ENCODE measurements at places on chromosomes 1 and 21.

- no peak for DNase-seq
Measured at GRCh38 chr1:31399976-31400375, 13.0 kb upstream of the SERINC2 start.

- DNase-seq, result no peak
Measured at GRCh38 chr1:208369658-208370057, 125.5 kb upstream of the PLXNA2 start.

DNA sequence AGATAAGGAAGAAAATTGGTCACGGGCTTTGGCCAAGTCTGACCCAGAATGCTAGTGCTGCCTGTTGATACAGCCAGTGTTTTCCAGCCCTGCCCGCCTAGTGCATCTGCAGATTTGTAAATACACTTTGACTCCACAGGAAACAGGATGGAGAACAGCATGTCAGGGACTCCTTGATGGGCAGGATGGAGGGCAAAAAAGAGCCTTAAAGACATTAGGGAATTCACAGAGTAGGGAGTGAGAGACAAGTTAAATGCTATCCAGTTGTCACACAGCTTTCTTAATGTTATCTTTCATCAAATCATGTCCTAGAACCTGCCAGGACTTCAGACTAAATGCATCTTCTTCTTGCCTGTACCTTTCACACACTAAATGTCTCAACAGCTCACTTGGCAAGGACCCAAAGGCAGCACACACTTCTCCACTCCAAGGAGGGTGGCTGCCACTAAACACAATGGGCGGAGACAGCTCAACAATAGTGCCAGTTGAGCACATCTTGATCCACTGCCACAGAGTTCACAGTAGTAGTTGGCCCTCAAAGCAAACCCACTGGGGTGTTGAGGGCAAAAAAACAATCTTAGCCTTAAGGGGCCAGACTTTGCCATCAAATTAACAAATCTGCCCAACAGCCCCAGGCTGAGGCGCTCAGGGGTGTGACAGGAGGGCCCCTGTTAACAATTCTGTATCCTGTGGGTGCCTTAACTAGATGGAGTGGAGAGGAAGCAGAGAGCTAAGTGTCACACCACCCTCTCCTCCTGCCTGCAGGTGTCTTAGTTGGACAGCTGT is 2.7 kb downstream of the HIVEP3 start:
- no peak for DNase-seq

DNA sequence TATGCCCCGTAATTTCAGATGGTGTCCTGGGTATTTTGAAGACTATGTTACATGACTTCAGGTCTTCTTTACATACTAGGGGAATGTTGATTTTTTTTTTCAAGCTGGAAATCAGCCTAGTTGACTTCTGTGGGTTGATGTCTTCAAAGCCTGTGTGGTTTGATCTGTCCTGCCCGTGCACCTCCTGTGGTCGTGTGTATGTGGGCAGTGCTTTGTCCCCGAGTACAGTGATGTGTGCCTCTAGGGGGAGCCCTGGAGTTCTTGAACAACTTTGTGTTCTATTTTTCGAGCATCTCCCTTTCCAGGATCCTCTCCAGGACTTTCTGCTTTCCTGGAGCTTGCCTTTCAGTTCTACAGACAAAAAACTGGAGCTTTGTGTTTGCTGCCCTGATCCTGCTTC is 28.9 kb downstream of the OBSCN start:
- no peak for DNase-seq

GRCh38 chr21:26473471-26473870 is 99.6 kb downstream of the CYYR1 start:
- DNase-seq, result no peak

DNA sequence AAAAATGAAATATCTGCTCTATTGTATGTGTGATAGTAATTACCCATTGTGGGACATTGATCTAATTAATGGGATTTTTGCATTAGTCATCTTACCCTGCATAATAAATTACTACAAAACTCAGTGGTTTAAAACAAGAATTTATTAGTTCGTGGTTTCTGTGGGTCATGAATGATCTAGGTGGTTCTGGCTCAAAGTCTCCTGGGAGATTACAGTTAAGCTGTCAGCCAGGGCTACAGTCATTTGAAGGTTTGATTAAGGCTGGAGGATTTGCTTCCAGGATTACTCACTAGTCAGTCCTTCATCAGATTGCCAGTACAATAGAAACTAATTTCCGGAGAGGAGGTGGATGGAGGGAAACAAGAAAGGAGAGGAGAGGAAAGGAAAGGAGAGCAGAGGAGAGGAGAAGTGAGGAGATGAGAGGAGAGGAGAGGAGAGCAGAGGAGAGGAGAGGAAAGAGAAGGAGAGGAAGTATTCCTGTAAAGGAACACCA is 60.4 kb upstream of the TNFSF4 start:
- DNase-seq, result no peak

- DNase-seq, result no peak
Measured at GRCh38 chr1:21867451-21867996, 55.5 kb downstream of the LDLRAD2 start.

GRCh38 chr1:3904006-3904842 is 4.2 kb upstream of the C1orf174 start:
- DNase-seq, result no peak

DNA sequence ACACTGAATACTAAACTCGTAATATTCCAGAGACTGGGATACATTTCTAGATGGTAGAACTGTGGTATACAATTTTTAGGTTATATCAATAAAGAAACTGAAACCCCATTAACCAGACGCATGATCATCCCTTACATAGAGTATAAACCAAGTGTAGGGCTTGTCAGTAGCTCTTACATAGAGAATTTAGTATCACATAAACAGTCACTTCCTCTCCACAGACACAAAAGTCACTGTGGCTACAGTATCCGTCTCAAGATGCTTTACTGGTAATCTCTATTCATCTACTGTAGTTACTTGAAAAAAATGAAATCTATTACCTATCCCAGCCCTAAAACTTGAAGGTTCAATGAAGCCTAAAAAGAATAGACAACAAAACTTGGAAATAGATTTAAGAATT is 252.3 kb upstream of the TMPRSS15 start:
- DNase-seq, result no peak

DNA sequence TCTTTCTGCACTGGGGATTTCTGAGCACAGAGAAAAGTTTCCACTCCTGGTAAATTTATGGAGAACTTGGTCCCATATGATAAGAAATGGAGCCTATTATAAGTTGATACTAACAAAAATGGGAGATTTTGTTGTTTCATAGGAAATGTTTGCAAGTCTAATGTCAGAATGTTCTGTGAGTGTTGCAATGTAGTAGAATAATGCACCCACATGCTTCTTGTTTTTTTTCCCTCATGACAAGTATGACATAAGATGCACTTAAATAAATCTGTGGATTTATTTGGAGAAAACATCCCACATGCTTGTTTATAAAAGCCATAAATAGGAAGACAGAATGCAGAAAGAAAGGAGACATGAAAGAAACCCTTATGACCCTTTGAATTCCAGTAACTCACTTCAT is 50.8 kb upstream of the KCNJ6 start:
- DNase-seq, result no peak

DNA sequence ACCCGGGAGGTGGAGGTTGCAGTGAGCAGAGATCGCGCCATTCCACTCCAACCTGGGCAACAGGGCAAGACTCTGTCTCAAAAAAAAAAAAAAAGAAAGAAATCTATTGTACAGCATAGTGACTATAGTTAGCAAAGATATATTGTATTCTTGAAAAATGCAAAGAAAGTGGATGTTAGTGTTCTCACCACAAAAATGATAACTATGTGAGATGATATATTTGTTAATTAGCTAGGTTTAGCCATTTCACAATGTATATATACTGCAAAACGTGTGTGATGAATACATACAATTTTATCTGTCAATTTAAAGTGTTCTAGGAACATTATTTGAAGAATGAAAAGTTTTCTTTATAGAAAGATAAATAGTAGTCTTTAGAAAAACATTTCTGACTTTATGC is 179.9 kb downstream of the AK5 start:
- DNase-seq, result no peak

DNA sequence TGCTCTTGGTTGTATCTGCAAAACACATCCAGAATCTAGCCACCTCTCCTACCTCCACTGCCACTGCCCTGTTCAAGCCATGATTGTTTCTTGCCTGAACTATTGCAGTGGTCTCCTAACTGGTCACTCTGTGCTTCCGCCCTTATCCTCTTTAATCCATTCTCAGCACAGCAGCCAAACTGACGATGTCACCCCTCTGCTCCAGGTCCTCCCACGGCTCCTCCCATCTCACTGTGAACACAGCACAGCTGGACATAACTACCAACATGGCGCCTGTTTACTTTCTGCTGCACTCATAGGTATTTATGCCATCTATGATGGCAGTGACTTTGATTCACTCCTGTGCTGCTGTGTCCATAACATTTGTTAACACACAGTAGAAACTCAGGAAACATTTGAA is 406.7 kb downstream of the DISC1 start:
- DNase-seq, result no peak

GRCh38 chr1:11784993-11785769 is 20.6 kb downstream of the MTHFR start:
- no peak for DNase-seq

DNA sequence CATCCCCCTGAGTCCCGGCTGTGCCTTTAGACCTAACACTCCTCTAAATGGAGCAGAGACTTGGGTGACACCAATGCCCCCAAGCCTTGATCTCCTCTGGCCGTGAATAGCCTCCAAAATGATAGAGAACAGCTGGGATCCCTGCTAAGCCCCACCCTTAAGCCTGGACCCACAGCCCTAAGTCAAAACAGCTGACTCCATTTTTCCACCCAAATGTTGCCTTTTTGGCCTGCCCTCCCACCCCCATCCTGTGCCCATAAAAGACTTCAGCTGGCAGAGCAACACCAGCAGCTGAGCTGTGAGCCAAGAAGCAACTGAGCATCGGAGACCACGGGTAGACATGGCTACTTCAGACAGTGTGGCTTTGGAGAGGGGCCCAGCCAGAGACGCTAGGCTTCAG is 420.8 kb downstream of the NPHP4 start:
- no peak for DNase-seq

DNA sequence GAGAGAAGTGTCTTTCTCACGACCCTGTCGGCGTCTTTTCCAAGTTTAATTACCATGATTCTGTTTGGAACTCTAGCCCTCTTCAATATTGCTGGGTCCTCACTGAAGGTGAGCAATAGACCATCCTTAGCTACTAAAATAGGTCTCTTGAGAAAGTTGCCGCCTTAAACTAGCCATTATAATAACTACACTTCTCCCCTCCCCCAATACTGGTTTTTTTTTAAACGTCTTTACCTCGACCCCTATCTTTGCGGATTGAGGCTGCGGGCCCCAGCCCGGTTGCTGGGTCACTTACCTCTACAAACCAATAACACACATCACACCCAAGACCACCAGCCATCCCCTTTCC is 672 bp downstream of the ENSA start:
- no peak for DNase-seq

DNA sequence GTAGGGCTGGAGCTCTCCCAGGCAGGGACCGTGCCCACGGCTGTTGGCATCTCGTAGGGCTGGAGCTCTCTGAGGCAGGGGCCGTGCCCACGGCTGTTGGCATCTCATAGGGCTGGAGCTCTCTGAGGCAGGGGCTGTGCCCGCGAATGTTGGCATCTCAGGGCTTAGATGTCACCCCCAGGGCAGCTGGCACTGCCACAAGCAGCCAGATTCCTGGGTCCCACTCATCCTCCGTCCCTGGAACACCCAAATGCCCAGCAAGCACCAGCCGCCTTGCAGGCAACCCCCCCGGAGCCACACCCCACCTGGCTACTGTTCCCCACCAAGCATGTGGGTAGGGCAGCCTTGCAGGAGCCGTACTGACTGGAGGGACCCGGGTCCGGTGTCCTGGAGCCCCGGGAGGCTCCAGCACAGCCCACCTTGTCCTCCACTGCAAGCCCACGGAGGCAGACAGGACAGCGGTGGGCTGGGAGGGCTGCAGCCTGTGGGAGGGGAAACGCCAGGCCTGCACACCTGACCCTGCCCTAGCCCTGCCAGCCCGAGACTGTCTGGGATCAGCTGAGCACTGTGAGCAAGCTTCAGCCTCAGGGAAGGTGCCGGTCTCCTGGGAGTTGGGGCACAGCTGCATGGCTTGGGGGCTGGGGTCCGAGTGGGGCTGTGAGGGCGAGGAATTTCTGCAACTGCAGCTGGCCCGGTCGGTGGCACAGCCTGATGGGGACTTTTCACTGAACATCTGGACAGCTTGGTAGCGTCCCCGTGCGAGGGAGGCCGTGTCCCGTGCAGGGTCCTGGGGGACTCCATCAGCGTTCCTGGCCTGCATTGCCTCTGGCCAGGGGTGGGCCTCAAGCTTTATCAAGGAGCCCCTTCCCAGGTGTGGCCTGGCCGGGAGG is 53.6 kb downstream of the COL18A1 start:
- DNase-seq, result no peak

- no peak for DNase-seq
Measured at GRCh38 chr1:78408810-78409209, 82.0 kb upstream of the PTGFR start.

DNA sequence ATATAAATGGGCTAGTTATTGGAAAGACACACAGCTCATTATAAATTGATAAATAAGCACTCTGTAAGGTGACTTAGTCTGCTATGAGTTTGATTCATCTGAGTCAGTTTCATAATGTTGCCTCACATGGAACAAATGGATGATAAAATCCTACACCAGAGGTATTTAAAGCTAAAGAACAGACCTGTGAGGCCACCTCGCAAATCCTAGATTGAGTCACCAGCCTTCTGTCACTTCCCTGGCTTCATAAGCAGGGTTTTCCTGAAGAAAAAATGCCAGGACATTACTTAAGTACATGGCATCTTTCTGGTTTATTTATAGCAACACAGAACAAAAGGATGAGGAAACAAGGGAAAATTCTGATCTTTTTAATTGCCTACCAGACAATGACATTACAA is 18.4 kb downstream of the CD2 start:
- no peak for DNase-seq

DNA sequence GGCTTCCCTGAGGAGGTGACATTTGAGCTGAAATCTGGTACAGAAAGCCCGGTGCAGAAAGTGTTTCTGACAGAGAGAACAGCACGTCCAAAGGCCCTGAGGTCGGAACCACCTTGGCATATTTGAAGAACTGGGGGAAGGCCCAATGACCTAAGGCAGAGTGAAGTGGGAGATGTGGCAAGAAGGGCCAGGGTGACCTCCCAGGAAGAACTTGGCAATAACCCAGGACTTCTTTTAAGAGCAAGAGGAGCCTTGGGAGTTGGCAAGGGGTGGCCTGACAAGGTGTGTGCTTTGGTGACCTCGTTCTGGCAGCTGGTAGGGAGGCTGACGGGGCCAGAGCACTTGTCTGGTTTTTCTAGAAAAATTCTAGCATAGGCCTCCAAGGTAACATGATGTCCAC is 23.4 kb downstream of the TTC39A start:
- DNase-seq, result no peak

DNA sequence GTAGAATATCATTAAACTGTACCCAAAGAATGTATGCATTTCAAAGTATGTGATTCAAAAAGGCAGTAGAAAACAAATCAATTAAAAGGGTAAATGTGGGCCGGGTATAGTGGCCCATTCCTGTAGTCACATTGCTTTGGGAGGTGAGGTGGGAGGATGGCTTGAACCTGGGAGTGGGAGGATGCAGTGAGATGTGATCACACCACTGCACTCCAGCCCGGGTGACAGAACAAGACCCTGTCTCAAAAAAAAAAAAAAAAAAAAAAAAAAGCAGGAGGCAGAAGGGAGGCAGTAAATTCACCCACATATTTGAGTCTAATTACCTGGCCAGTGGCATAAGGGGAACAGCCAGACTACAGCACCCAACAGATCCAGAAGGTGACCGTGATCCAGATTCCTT is 17.9 kb upstream of the PRSS38 start:
- DNase-seq, result no peak

All from Kasumi-1 (cell line).